Fibroblast of upper back skin (primary cell): ENCODE measurements at places on chromosomes 2 and 18.

DNA sequence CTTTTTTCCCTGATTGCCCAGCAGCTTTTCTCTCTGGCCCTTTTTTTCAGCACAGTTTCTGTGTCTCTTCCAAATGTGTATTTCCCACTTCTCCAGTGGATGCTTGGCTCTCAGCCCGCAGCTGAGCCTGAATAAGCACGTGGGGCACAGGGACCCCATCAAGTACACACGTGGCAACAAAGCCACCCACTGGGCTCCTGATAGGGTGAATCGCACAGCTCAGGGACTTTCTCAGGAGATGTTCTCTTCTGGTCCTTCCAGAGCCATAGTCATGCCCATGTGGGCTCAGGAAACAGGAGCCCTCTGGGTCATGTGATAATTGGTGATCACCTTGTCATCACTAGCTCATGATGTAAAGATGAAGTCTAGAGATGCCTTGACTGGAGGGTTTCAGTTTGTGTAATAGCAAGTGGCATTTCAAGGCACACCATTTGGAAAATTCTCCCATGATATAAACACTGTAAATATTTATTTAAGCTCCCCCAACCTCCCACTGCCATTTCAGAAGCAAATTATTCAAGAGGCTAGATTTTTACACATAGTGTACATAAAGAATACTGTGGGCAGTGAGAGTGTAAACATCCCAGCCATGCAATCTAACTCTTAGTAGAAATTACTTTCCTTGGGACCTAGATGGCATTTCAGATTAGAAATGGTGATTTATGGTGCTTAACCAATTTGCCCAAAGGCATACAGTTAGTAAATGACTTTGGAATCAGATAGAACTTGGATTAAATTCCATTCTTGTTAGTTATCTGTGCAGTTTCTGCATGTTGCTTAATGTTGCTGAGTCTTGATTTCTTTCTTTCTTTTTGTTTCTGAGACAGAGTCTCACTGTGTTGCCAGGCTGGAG, 597.5 kb downstream of the SLC4A3 start:
- DNase-seq, result peak; percentile 89

- peak; percentile 80 for DNase-seq
Measured at GRCh38 chr2:46072101-46072820, 224.9 kb upstream of the EPAS1 start.

GRCh38 chr2:28173377-28173776, 219.3 kb upstream of the FOSL2 start:
- DNase-seq, result no peak

DNA sequence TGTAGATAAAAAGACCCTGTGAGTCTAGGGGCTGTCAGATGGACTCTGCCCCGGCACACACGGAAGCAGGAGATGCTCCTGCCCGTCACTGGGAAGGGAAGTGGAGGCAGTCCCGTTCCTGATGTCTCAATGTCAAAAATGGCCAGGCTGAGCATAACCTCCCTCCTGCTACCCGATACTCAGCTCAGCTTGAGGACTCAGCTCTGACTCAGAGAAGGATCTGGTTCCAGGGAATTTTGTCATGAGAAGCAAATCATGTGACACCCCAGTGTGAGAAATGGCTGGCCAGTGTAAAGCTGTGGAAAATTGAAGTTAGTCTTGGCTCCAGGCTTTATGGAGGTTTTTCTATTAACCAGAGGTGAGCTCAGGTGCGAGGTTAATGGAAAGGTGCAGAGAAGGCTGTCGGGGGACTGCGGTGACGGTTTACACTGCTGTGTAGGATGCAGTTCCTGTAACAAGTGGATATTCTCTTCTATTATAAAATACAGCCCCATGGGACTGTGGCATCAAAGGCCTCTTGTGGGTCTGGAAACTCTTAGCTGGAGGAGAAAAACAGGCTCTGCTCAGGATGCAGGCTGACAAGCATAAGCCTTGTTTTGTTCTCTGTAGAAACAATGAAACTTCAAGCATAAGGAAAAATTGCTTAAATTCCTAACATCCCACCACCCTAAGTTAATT, 24.7 kb upstream of the AGAP1 start:
- DNase-seq, result peak; percentile 84
